Activated B cell treated with CpG ODN at 0.5 μM for 24 hours (primary cell): ENCODE measurements at places on chromosomes 3 and 15.

GRCh38 chr3:111936191-111936841 is 42.5 kb upstream of the ABHD10 start:
- H3K4me3 ChIP-seq, result no peak overlapping the region
- no peak for DNase-seq
- no peak overlapping the region for H3K27ac ChIP-seq

- H3K4me1 ChIP-seq, result no peaks in the 10 kb centered on the region
- H3K36me3 ChIP-seq, result no peaks in the 10 kb centered on the region
- DNase-seq, result no peak
- no peaks in the 10 kb centered on the region for H3K27me3 ChIP-seq
- no peak overlapping the region for H3K27ac ChIP-seq
Measured at GRCh38 chr3:126837773-126838172, 133.7 kb downstream of the CHCHD6 start.

GRCh38 chr15:88419830-88420229 is 47.4 kb downstream of the MRPL46 start:
- H3K27ac ChIP-seq, result no peak overlapping the region
- no peaks in the 10 kb centered on the region for H3K4me1 ChIP-seq
- DNase-seq, result no peak

GRCh38 chr3:3817865-3818264 is 18.6 kb downstream of the LRRN1 start:
- H3K4me3 ChIP-seq, result no peak overlapping the region
- no peak overlapping the region for H3K27ac ChIP-seq
- no peak for DNase-seq
- no peaks in the 10 kb centered on the region for H3K27me3 ChIP-seq
- no peaks in the 10 kb centered on the region for H3K4me1 ChIP-seq

DNA sequence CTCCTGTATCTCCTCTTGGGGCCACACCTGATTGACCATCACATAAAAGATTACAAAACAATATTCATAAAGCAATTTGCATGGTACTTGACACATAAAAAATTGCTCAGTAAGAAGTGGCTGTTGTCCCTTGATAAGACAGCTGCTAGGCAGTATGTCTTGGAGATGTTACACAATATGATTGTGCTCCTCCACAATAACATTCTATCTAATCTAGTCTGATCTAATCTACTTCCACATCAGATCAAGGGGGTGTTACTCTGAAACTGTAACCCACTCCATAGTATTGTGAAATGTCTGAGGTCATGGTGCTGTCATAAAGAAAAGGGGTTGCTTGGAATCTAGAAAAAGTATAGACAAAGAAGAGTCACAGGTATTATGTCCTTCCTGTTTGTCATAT is 23.4 kb upstream of the AQP9 start:
- H3K4me1 ChIP-seq, result no peaks in the 10 kb centered on the region
- no peaks in the 10 kb centered on the region for H3K36me3 ChIP-seq
- no peak overlapping the region for H3K27ac ChIP-seq
- no peak overlapping the region for H3K4me3 ChIP-seq
- DNase-seq, result no peak

DNA sequence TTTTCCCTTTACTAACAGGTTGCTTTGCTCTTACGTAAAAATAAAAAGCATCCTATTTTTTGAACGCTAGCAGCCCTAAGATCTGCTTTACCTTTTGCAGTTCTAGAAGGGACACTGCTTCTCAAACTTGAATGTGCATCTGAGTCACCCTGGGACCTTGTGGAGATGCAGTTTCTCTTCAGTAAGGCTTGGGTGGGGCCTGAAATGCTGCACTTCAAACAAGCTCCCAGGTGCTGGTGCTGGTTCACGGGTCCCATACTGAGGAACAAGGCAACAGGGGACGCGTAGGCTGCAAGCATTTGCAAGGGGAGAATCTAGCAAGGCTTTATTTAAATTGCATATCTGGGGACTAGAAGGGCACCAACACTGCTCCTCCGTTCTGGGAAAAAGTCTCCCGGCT is 30.0 kb downstream of the MB21D2 start:
- H3K4me1 ChIP-seq, result no peaks in the 10 kb centered on the region
- DNase-seq, result no peak
- H3K4me3 ChIP-seq, result no peak overlapping the region
- peaks cover 5% of the 10 kb centered on the region for H3K27me3 ChIP-seq
- no peak overlapping the region for H3K27ac ChIP-seq
- H3K36me3 ChIP-seq, result no peaks in the 10 kb centered on the region

DNA sequence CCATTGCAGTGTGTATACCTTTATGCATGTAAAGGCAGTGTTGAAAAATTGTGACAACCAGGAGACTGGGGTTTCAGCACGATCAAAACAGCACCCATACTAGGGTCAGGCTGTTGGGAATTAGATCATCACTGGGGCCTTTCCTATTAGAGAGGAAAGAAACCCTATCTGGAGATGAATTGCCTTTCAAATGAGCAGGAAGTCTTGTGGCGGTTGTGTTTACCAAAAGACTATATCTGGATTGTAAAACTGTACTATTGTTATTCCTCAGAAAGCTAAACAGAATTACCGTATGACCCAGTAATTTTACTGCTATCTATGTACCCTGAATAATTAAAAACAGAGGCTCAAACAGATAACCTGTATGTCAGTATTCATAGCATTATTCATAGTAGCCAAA is 10.1 kb downstream of the UBE2E1 start:
- no peak for DNase-seq
- no peak overlapping the region for H3K27ac ChIP-seq
- H3K4me1 ChIP-seq, result peaks cover 51% of the 10 kb centered on the region
- peaks cover 26% of the 10 kb centered on the region for H3K36me3 ChIP-seq
- H3K27me3 ChIP-seq, result no peaks in the 10 kb centered on the region

DNA sequence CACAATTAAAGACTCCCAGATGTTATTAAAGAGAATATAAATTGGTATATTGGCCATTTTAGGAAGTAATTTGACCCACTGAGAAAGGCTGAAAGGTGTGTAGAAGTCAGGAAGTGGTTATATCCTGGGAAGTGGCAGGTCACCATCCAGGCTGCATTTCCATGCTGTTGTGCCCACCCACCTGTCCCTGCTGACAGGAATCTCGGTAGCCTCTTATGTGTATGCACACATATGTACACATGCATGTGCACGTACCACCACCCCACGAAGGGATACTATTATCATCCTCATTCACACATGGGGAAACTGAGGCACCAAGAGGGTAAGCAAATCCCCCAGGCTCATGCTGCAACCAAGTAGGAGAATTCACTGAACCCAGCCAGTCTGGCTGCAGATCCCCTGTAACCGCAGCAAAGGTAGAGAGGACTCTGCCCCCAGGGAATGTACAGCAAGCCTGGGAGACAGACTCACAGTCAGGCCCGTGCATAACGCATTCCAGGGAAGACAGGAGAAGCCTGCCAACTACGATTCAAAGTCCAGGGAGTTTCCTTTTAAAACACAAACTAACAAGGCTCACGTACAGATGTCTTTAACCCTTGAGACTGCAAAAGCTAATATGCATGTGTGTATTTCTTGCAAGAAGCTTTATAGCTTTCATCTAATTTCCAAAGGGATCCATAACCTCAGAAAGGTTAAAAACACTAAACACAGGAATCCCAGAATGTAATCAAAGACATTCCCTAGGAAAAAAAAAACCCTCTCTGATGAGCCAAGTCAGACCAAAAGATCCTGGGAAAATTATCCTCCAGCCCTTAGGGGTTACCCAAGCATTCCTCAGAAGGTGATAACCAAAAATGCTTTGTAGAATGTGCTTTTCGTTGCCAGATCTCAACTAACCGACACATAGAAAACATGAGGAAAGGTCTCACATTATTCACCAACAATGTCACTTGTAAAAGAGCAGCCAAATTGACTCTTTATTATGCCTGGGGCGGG is 129.6 kb downstream of the ADAMTS17 start:
- H3K27me3 ChIP-seq, result no peaks in the 10 kb centered on the region
- DNase-seq, result no peak
- H3K4me3 ChIP-seq, result no peak overlapping the region

- peak within 1 kb of the TSS; percentile 77 for H3K27ac ChIP-seq
- H3K36me3 ChIP-seq, result peaks cover 5% of the 10 kb centered on the region
- peak; percentile 70 for DNase-seq
- peak within 1 kb of the TSS; percentile 91 for H3K4me3 ChIP-seq
Measured at GRCh38 chr3:184154885-184155643, at the start of gene DVL3. TSS of gene DVL3 (plus strand) at chr3:184155377. CDS start at chr3:184155636, 259 bp downstream.

DNA sequence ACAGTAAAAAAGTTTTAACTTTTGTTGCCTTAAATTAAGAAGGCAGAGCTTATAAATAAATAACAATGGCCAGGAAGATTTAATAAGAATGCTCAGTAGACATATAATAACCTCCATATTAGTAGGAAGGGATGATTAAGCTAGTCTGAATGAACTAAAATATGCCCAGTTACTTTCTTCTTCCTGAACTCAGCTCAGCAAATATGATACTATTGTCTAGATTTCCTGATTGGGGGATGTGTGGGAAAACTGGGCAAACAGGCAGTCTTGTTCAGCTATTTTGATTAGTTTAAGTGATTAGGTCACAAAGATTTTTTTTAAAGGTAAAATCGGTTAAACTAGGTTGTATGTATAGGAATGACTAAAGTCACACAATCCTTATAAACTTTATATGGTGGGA is 167.2 kb upstream of the SLC2A2 start:
- no peaks in the 10 kb centered on the region for H3K4me1 ChIP-seq
- no peak overlapping the region for H3K27ac ChIP-seq
- DNase-seq, result no peak
- H3K27me3 ChIP-seq, result no peaks in the 10 kb centered on the region
- H3K4me3 ChIP-seq, result no peak overlapping the region

- H3K27ac ChIP-seq, result no peak overlapping the region
- H3K27me3 ChIP-seq, result peaks cover 17% of the 10 kb centered on the region
- H3K4me3 ChIP-seq, result no peak overlapping the region
- no peaks in the 10 kb centered on the region for H3K36me3 ChIP-seq
- H3K4me1 ChIP-seq, result peaks cover 3% of the 10 kb centered on the region
Measured at GRCh38 chr15:100900136-100900794, 18.9 kb upstream of the LRRK1 start.

DNA sequence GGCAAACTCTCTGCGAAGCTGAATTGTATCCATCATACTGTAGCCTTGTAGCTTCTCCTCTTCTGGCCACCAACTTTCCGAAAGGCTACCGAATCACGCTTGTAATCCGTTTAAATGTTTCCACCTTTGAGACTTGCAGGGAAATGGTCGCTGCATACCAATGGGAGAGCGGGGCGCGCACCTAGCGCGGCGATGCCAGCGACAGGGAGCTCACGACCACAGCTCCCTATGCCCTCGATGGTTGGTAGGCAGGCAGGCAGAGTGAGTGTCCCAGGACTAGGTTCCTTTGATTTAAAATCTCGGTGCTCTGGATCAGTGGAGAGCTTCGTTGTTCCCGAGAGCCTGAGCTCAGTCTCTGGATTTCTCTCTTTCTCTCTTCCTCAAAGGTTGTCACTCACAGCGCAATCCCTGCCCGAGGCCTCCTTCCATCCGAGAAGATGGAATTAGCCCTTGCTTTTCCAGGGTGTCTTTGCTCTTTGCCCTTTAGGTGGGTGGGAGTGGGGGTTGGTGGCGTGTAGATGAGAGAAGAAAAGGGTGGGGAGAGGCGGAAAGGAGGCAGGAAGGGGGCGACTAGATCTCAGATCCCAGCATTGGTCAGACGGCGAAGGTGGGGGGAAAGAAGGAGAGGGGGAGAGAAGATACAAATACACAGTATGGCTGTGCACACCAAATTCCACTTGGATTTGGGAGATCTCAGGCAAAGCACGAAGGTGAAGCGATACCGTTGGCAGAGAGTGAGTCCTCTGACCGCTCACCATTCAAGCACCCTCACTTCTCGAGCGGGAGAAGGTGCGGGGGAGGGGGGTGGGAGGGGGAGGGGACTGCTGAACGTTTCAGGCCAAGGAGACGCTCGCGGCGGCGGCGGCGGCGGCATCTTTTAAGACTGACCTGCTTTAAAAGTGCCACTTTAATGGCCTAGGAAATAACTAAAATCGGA is at the start of gene SLITRK3:
SLITRK3 (minus strand) TSS at position 745 of the 937 bp plus-strand sequence. CDS start 5,554 bp downstream, outside the sequence.
- peaks cover 7% of the 10 kb centered on the region for H3K4me1 ChIP-seq
- DNase-seq, result no peak
- no peak within 1 kb of the TSS for H3K27ac ChIP-seq
- no peak within 1 kb of the TSS for H3K4me3 ChIP-seq

GRCh38 chr15:22806664-22807063 is 20.2 kb downstream of the NIPA1 start:
- H3K27me3 ChIP-seq, result no peaks in the 10 kb centered on the region
- H3K36me3 ChIP-seq, result peaks cover 1% of the 10 kb centered on the region
- peak overlapping the region; percentile 18 for H3K27ac ChIP-seq
- no peak for DNase-seq
- H3K4me3 ChIP-seq, result no peak overlapping the region
- peaks cover 23% of the 10 kb centered on the region for H3K4me1 ChIP-seq

DNA sequence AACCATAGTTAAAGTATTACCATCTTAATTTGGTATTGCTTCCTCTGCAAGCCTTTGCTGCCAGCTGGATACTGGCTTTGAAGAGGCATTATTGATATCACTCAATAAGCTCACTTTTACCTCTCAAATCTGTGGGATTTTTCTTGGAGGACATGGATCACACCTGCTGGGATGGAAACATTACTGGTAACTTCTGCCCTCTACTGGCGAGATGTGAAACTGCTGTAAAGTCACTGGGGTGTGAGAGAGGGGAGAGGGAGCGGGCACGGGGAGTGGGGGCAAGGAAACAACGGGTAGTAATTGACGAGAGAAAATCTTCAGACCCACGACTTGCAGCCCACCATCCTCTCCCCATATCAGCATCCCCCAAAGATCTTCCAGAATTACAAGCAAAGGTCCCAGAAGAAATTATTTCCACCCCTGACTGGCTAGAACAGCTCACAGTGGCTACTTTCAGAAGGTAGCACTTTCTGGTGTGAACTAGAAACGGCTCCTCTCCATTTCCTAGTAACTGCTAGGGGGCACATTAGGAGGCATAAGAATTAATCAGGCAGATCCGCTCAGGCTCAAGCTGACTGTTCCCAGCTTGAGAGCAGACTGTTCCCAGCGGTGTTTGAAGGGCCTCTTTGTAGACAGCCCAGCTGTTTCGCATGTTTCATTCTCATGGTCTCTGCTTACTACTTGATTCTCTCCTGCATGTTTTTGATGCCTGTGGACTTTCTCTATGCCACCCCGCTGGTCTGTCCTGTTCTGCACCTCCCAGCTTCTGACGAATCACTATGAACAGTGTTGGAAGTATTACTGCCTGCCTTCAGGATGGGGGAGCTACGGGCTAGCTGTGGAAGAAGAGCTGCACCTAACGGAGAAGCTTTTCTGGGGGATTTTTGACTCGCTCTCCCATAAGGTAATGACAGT is 230.4 kb upstream of the CHRM5 start:
- H3K4me3 ChIP-seq, result no peak overlapping the region
- H3K36me3 ChIP-seq, result no peaks in the 10 kb centered on the region
- peaks cover 3% of the 10 kb centered on the region for H3K4me1 ChIP-seq
- no peak overlapping the region for H3K27ac ChIP-seq
- DNase-seq, result no peak
- H3K27me3 ChIP-seq, result no peaks in the 10 kb centered on the region

- H3K27ac ChIP-seq, result peak overlapping the region; percentile 18
- DNase-seq, result no peak
- H3K4me3 ChIP-seq, result no peak overlapping the region
- peaks cover 37% of the 10 kb centered on the region for H3K36me3 ChIP-seq
- peaks cover 66% of the 10 kb centered on the region for H3K4me1 ChIP-seq
Measured at GRCh38 chr3:71252466-71252865, 331.1 kb downstream of the FOXP1 start.
